ENCODE measurements at places on chromosomes 3 and 15. TPM values are rescaled to one million over a fixed set of nuclear protein-coding genes. Genes with fewer than 3 reads are reported as not detected.

Gene GASK1A
- 0.69 TPM for total RNA-seq

Gene HGD
- 1.3 TPM for total RNA-seq

Gene MYL3
- total RNA-seq, result not detected

Gene KNG1
- not detected for total RNA-seq

Gene TGM4
- not detected for total RNA-seq

Gene WDR76
- total RNA-seq, result 3.8 TPM

Gene ERICH6
- 0.03 TPM for total RNA-seq

Gene NEK10
- total RNA-seq, result 16.2 TPM

Gene SLC28A1
- total RNA-seq, result not detected
